ENCODE measurements at places on chromosomes 4 and X.

DNA sequence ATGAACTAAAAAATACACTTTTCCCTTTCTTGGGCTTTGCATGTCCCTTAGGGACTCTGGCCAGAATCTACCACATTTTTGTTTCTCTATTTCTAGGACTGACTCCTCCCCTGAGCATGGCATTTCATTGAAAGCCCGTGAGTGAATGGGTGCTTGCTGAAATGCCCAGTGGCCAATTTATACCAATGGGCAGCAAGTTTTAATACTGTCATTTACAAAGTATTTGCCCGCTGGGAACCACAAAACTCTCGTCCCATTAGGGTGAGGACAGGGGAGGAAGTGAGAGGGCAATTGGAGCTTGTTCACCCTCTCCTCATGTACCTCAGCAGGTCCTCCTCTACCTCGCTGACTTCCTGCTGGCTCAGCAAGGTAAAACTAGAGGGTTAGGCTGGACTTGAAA lies 1.1 kb downstream of the SRPX2 start:
- DNase-seq, result no peak

- peak; percentile 66 for DNase-seq
Observed at GRCh38 chrX:21479695-21480270, 105.6 kb downstream of the CNKSR2 start.

- DNase-seq, result peak; percentile 64
Observed at GRCh38 chr4:10998846-10999245, 314.3 kb upstream of the CLNK start.

DNA sequence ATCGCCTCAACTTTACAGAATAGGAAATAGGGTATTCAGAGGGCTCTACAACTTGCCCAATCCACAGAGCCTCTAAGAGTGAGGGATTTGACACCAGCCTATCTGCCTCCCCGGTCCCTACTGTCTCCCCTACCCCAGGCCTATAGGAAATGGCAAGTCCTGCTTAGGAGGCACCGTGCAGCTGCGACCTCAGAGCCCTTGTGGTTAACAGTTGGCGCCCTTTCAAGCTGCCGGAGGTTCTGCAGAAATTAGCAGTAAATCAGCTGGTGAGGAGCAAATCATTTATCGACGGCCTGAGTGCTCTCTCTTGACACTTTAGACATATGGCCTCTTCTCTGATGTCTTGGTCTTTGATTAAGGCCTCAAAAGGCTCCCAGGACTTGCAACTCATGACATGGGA lies 96.9 kb downstream of the CLNK start:
- DNase-seq, result no peak

DNA sequence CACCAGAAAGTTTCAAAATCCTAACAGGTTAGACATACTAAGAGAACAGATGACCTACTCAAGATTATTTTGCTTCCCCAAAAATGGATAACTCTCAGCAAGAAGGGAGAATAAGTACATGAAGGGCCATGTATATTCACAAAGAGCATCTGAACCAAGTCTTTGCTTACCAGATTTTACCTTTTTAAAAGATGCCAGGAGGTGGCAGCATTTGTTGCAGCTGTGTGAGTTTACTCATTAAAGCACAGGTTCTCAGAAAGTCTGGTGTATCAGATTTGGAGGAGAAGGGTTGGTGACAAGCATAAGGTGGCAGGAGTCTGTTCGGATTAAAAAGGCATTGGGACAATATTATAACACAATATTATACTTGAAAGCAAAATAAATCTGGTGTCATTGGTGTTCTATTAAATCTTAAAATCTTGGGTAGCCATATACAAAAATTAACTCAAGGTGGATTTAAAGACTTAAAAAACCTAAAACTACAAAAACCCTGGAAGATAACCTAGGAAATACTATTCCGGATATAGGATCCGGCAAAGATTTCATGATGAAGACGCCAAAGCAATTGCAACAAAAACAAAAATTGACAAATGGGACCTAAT lies 51.3 kb upstream of the NFKB1 start:
- DNase-seq, result peak; percentile 44

DNA sequence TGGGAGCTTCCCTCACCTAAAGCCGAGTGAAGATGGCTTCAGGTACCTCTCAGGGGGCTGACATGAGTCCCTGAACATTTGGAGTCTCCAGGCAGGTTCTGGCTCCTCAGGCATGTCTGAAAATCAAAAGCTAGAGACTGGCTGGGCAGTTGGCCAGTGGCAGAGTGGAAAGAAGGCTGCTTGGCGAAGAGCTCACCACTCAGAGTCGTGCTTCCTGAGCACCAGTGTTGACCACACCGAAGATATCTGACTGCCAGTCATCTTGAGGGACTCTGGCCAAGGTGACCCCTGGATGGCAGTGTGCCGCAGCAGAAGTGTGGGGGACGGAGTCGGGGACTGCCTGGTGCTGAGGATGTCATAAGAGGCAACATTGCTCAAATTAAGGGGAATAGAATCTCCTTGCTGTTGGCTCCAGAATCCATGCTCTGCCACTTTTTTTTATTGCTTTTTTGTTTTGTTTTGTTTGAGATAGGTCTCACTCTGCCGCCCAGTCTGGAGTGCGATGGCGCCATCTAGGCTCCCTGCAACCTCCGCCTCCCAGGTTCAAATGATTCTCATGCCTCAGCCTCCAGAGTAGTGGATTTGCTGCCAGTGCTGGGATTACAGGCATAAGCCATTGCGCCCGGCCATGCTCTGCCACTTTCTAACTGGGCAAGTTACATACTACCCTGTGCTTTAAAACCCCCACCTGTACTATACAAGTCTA lies 172.5 kb upstream of the GATB start:
- DNase-seq, result no peak

GRCh38 chr4:152936446-152937335 lies 568 bp downstream of the FHDC1 start:
- DNase-seq, result no peak

Data from muscle of back (tissue), 13 donors.